Camera-type eye (tissue), 1 donor: ENCODE measurements at places on chromosomes 16 and 17. TPM values are rescaled to one million over a fixed set of nuclear protein-coding genes. Genes with fewer than 3 reads are reported as not detected.

Gene GPR179
- 10.4 TPM for total RNA-seq

Gene MMP2
- 248 TPM for total RNA-seq

Gene STX1B
- total RNA-seq = 9.1 TPM

Gene MT4
- not detected for total RNA-seq
